ENCODE measurements at places on chromosomes 6 and 20.

DNA sequence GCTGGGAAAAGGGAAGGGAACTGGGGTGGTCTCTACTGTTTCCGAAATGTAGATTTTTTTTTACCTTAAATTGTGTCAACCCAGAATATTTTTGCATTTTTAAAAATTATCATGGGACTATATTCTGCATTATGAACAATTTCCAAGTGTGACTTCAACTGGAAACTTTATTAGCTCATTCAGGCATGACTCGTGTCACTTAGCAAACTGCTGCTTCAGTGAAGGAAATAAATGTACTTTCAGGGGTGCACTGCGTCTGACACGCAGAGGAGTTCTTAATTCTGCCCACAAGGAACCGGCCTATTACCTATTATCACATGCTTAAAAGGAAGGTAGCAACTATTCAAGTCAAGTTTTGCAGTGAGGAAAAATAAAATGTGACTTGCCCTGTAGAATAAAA lies 291.3 kb upstream of the PRDM1 start:
- DNase-seq: no peak

- DNase-seq: no peak
Measured at GRCh38 chr20:11796026-11796425, 121.7 kb upstream of the BTBD3 start.

- no peak for DNase-seq
Measured at GRCh38 chr6:34486106-34486740, 20.3 kb downstream of the PACSIN1 start.

GRCh38 chr6:142474531-142475289 lies 172.9 kb downstream of the ADGRG6 start:
- DNase-seq: peak; percentile 12

GRCh38 chr6:144624246-144624645 lies 339.1 kb downstream of the UTRN start:
- DNase-seq: no peak

GRCh38 chr6:44222486-44223318 lies 693 bp upstream of the SLC29A1 start:
- DNase-seq: no peak

DNA sequence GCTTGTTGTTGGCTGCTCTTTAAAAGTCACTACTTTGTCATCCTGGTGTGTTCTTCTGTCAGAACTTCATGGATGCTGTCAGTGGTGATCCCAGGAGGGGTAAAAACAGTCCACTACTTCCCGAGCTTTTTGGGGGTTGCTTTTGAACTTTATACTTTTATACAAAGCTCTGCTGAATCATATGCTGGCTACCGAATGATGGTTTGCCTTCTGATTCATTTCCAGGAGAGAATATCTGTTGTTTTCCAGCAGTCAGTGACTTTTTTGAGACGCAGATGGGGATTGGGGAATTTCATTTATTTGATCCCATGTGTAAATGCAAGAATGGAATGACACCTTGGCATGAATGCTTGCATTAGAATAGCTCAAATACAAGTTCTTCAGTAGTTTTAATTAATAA lies 32.7 kb upstream of the COL10A1 start:
- DNase-seq: no peak

GRCh38 chr6:897528-898207 lies 204.7 kb upstream of the EXOC2 start:
- DNase-seq: no peak

DNA sequence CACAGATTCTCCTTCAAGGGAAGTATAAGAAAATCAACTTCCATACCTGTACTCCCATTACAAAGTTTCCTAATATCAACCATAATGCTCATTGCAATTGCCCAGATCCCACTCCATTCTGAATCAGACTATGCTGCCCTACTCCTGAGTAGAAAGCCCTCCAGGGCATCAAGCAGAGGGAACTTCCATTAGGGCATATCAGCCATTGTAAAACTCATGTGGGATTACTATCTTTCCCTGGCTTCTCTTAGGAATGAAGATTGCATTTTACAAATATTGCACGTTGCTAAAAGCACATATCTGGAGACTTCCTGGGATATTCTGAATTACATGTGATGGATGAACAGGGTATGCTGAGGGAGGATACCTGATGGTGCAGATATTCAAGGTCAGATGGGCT lies 263.2 kb downstream of the FOXA2 start:
- no peak for DNase-seq

DNA sequence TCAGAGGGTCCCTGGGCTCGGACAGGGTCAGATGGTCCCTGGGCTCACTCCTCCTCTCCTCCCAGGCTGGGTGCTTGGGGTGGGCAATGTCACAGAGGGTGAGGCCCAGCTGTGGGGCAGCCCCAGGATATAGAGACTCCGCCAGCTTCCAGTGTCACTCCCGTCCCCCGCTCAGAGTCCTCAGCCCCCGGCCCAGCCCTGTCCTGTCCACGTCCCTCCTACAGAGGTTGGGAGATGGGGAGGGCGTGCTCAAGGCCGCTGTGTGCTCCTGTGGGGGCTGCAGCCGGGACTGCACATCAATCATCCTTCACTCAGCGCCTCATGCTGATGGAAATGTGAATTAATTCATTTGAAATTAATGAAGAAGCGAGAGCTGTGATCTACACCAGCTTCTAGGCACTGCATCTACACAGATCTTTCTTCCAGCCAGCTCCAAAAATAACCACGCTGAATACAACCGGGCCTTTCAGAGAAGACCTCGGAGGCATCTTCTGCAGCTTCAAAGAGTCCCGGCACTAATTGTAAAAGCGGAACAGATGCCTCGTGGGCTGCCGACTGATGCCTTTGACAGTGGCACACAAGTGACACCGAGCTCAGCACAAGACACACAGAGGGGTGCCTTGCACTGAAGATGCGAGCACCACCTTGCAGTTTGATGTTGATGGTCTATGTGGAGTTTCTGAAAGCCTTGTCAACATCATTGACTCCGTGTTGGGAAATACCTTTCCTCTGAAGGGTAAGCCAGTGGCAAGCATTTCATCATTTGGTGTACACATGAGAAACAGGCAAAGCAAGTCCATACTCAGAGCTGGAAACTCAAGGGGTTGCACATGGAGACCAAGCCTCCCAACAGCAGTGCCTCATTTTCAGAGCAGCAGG lies 39.3 kb downstream of the DACT2 start:
- no peak for DNase-seq

DNA sequence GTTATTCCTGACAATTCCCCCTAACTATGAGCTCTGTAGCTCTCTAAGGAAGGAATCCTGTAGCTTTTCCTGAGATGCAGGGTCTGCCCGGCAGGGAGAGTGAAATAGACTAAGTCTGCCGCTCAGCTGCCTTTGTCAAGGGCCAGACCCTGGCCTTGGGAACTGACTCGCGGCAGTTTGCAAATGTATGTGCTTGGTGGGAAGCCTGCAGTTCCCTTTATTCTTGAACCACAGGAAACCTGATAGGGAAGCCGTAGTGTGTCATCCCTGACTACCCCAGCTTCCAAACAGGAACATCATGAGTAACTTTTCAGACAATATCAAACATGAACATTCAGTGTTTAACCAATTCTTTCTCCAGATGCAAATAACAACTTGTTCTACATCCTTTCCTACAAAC lies 78.7 kb upstream of the IFNGR1 start:
- peak; percentile 36 for DNase-seq

DNA sequence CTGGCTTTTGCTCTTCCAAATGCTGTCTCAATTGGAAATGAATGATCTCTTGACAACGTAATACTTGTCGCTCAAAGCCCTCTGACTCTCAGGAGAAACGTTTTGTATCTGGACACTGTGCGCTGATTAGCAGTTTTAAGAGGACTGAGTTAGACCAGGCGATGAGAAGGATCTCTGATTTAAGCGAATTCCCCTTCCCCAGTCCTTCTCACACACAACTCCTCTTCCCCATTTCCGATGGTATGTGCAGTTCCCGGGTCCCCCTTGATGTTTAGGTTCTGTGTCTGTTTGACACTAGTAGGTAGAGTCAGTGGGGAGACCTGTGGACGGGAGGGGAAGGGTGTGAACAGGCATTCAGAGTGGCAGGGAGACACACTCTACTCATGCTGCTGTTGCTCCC lies 2.5 kb downstream of the ZDHHC14 start:
- no peak for DNase-seq

- DNase-seq: no peak
Measured at GRCh38 chr20:58296051-58296837, 13.3 kb upstream of the RAB22A start.

DNA sequence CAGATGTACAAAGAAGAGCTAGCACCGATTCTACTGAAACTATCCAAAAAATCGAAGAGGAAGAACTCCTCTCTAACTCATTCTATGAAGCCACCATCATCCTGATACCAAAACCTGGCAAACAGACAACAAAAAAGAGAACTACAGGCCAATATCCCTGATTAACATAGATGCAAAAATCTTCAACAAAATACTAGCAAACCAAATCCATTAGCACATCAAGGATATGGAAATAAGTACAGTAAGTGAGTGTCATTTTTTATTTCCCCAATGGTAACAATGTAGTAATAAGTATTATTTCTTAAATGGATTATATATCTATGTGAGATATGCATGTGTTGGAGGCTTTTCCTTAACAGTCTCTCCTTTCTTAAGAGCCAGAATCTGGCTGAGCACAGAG lies 134.5 kb upstream of the SMLR1 start:
- no peak for DNase-seq

DNA sequence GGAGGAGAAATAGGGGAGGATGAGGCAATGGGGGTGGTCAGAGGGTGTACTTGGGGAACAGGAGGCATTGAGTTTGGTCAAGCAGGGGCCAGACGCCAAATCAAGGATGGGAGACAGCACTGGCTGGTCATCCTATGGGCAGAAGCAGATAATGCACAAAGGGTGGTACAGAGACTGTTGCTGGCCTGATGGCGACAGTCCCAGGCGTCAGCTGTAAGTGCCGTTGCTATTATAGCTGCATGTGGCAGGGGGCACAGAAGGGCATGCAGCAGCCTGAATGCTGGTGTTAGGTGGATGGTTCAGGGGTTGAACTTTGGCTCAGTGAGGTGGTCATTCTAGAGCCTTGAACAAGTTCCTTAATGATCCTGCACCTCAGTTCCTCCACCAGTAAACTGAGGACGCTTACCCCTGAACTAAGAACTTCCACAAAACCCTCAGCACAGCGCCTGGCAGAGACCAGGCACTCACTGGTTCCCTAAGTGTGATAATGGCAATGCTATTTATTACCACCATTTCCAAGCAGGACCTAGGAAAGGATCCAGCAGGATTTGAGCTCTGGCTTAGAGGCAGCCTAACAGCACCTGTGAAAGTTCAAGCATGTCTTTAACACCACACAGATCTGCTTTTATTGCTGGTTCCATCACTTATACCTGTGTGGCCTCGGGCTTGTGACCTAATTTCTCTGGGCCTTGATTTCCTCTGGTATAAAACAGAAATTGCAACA lies 162.7 kb downstream of the INSM1 start:
- DNase-seq: no peak

DNA sequence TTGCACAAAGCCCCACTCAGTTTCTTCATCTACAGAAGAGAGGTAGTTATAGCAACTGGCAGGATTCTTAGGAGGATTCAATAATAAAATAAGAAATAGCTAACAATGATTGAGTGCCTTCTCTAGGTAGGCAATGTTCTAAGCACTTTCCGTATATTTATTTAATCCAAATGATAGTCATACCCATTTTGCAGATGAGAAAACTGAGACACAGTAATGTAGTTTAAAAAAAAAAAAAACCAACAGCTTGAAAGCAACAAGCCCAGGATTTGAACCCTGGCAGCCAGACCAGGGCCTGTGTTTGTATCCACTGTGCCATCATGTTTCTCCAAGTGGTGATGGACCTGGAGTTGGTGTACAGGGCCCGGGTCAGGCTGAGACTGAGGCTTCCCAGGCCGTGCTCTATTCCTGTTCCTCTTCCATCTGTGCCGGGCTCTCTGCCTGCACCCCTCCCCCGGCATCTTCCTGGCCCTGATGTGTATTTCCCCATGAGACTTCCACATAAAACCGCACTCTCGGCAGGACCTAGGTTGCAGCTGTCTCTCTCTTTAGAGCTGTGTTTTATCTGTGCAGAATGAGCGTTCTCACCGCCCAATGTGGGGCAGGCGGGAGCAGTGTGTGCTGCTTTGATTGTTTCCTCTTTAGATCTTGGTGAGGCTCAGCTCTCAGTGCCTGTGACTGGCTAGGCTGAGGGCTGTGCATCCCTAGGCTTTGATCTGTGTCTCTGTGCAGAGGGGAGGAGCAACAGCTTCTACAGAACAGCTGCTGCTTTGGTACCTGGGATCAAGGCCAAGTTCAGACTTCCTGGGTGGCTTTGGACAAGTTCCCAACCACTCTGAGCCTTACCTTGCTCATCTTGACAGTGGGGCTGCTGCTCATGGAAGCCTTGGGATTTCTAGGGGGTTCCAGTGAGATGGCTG lies 49.5 kb downstream of the TOX2 start:
- DNase-seq: peak; percentile 28

DNA sequence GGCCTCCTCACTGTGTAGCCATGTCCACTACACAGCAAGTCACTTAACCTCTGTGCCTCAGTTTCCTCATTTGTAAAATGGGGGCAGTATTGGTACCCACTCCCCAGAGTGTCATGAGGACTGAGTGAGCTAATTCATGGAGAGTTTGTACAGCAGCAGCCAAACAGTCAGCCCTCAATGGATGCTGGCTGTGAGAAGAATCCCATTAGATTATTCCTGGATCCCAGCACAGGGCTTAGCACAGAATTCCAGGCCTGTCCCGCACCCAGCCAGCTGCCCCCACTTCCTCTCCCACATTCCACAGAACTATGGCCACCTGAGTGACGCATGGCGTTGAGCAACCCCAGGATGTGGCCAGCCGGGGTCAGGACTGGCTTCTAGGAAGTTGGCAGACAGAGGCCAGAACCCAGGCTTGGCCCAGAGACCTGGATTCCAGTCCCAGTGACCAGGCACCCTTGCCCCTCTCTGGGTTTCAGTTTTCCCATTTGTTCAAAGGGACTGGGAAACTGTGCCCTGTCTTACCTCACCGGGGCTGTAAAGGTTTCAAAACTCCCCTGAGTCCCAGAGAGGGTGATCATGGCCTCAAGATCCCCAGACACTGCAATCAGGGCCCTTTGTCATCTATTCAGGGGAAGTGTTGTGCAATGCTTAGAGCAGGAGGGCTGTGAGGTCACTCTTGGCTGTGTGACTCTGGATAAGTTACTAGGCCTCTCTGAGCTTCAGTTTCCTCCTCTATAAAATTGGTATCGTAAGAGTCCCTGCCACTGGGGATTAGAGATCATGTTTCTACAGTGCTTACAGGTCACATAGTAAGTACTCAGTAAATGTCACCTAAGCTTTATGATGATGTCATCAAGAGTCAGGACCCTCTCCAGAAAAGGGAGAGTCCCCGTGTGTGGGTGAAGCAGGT lies 3.0 kb upstream of the TGM2 start:
- peak; percentile 64 for DNase-seq

DNA sequence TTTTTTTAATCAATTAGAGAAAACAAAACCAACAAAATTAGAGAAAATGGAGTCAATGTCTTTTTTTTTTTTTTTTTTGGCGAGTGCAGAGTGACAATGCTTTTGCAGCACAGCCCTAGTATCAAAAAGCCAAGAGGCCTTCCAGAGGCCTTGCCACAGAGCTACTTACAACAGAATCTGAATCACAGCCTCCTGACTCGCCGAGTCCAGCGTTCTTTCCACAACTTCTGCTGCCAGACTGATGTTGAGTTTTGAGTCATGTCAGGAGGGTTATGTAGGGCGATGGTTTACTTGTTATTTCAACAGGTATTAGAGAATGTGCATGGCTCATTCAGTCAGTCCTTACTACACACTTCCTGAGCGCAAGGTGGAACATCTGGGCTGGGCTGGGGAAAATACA lies 88.6 kb downstream of the FNDC1 start:
- DNase-seq: no peak

Measured in body of pancreas (tissue), 4 donors.